Articular chondrocyte of knee joint (primary cell): ENCODE measurements at places on chromosomes 16 and 17. TPM values are rescaled to one million over a fixed set of nuclear protein-coding genes. Genes with fewer than 3 reads are reported as not detected.

Gene GAST
- total RNA-seq = not detected in 2 replicates

Gene SHISA9
- under 0.01 and 0.11 TPM in 2 replicates for total RNA-seq

Gene CLEC10A
- not detected in 2 replicates for total RNA-seq

Gene GSG1L
- not detected in 2 replicates for total RNA-seq

Gene NXPH3
- total RNA-seq = 5.8 and 6.0 TPM in 2 replicates

Gene CACNG3
- total RNA-seq = not detected in 2 replicates

Gene LLGL2
- 0.13 and 0.32 TPM in 2 replicates for total RNA-seq

Gene NAGS
- 0.43 and 0.65 TPM in 2 replicates for total RNA-seq

Gene AANAT
- total RNA-seq = not detected in 2 replicates

Gene ADGRG1
- 1.4 and 3.1 TPM in 2 replicates for total RNA-seq
